ENCODE measurements at places on chromosomes 7 and 10. TPM values are rescaled to one million over a fixed set of nuclear protein-coding genes. Genes with fewer than 3 reads are reported as not detected.

The CPEB3 gene
- 23.4 TPM for polyA plus RNA-seq

The CALD1 gene
- polyA plus RNA-seq = 16.2 TPM

The SPRN gene
- 0.73 TPM for polyA plus RNA-seq

The GTF2IRD1 gene
- polyA plus RNA-seq = 41.3 TPM

The CYP3A5 gene
- 0.42 TPM for polyA plus RNA-seq

The NRCAM gene
- 522 TPM for polyA plus RNA-seq

The WDFY4 gene
- not detected for polyA plus RNA-seq

The PLEKHS1 gene
- not detected for polyA plus RNA-seq

The AGAP4 gene
- 8.2 TPM for polyA plus RNA-seq

The LRRTM3 gene
- polyA plus RNA-seq = 1.7 TPM

The TMEM273 gene
- not detected for polyA plus RNA-seq

The COMMD3 gene
- polyA plus RNA-seq = 175 TPM

The LIPK gene
- polyA plus RNA-seq = not detected

Data from Purkinje cell (primary cell).